ENCODE measurements at places on chromosomes 5 and 9.
A peak's percentile ranks its signal among the peaks of the same experiment; 100 is the strongest.

GRCh38 chr9:98444601-98445000, 189.2 kb upstream of the TBC1D2 start:
- no peak for DNase-seq

DNA sequence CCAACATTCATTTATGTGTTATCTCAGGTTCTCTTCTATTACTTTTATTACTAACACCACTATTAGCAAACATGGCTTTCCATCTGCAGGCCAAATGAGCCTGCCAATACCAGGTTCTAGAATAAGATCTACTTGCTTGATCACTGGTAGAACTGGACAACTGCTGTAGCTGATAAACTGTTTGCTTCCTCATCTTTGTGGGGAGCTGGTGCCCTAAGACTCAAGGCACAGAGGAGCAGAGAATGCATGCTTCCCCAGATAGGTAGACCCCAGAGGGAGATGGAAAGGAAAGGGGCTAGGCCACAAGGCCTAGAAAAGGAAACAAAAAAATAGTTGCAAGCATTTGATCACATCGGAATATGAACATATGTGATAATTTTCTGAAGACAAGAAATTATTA, 30.7 kb upstream of the AUH start:
- DNase-seq, result no peak

DNA sequence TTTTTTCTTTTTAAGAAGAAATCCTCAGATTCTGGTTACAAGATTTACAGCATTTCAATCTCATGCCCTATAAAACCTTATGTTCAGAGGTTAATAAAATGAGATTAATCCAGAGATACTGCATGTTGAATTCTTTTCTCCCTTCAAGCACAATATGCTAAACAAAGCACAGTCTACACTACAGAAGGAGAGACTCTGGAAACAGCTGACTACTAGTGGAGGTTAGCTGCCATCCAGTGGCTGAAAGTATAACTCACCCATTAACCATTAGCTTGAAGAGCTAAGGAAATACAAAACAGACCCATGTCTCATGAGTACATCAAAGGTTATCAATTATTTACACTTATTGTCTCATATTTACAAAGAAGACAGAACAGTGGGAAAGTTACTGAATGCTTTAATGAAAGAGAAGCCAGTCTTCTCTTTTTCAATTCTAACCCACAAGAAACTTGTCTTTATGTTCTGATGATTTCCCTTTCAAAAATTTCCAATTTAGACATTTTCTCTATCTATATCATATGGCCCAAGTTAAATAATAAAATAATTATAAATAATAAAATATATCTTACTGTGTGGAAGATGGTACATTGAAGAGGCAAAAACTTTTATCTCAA, 12.7 kb upstream of the DNAH5 start:
- peak; percentile 62 for DNase-seq

DNA sequence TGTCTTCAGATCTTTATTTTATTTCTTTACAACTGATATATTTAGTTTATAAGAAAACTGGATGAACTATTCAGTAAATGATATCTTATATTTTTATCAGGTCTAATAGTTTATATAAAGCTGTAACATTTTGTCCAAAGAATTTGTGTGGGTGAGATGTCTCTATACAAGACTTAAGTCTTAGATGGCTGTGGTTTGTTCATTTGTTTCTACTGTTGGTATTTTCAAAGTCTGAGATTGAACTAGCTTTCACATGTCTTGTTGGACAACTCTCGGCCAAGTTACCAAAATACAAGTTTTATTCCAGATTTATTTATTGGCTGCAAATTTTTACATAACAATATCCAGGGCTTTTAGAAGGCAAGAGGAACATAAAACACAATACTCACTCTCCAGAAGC, 286.0 kb downstream of the NR2F1-AS1 start:
- no peak for DNase-seq

DNA sequence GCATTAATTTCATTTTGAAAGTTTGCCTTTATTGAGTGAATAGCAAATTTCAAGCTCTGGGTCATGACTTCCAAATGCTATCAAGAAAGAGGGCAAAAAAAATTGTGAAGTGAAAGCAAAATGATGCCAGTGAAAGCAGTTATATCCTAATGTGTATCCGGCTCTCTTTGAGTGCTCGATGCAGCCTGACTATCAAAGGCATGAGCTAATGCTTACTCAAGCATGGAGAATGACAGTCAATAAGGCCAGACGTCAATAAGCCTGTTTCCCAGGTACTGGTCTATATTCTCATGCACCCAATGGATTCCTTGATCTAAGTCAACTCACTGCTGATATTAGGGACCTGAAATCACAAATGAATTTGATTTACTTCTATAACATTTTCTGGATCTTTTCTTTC, 435.5 kb downstream of the CAAP1 start:
- DNase-seq, result no peak

- DNase-seq, result no peak
These were observed 54.0 kb upstream of the NTRK2 start for GRCh38 chr9:84615544-84615943.

DNA sequence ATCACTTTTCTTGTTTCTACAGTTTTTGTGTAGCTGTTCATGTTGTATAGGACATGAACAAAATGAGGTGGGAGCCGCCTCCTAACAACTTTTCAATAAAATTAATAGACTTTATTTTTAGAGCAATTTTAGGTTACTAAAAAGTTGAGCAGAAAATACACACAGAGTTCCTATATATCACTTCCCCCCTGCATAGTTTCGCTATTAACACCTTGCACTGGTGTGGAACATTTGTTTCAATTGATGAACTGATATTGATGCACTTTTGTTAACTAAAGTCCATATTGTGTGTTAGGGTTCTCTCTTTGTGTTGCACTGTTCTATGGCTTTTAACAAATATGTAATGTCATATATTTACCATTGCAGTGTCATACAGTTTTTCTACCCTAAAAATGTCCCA, 47.8 kb upstream of the KCNN2 start:
- no peak for DNase-seq

GRCh38 chr9:137227054-137227852, at the start of gene RNF224:
TSS of gene RNF224 (plus strand) at chr9:137227502. CDS start at chr9:137228336, 834 bp downstream.
- DNase-seq, result peak; percentile 83

- DNase-seq, result no peak
These were observed 286.7 kb downstream of the NFIB start for GRCh38 chr9:14027116-14027800.

- no peak for DNase-seq
These were observed 5.5 kb downstream of the NSMF start for GRCh38 chr9:137453643-137454081.

DNA sequence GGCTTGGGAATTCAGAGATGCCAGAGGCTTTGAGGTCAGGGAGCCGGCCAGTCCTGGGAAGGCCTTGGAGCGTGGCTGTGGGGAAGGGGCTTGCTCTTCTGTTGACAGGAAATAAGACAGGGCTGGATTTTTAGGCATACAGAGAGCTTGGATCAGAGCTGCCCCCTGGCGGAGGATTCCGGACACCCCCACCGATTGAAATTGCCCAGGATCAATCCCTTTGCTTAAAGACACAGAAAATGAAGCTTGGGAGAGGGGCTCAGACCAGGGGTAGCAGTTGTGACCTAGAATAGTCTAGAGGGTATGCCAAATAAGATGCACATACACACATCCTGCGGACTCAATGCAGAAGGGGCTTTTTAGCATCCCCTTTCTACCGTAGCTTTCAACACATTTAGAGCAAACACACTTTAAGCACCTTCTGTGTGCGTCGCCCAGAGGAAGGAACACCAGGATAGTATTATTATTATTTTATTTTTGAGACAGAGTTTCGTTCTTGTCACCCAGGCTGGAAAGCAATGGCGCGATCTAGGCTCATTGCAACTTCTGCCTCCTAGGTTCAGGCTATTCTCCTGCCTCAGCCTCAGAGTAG, 1.7 kb upstream of the NTMT1 start:
- peak; percentile 54 for DNase-seq

DNA sequence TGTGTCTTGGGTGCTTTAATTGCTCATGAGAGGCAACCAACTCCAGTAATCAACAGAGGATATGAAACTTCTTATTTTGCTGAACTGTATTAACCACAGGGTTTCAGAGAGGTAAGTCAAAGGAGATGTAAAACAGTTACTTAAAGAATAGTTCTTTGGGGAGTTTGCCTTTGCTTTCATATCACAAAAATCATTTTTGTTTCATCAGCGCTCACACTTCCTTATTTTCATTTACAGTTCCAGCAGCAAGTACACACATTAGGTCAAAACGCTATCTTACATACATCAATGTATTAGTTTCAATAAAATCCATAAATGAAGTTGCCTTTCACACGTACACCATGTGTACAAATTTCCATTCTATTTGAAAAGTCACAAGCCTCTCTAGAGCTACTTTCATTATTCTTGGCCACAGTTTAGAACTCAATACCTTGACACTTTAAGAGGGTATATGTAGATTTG, 50.1 kb downstream of the ST8SIA4 start:
- DNase-seq, result no peak

DNA sequence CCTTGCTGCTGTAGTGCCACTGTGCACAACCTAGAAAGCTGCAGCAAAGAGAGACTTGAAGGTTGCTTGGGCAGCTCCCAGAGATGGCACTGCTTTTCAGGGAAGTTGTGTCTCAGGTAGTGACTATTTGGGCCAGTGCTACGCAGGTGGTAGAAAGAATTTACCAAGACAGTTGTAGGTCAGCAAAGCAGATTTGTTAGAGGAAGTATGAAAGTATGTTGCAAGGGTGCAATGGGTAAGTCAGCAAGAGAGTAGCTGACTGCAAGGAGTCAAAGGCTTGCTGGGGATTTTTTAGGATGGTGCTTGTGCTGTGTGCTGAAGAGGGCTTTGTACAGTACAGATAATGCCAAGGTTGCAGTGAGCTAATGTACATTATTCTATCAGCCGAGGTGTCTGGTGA, 33.5 kb upstream of the SPARC start:
- DNase-seq, result no peak

DNA sequence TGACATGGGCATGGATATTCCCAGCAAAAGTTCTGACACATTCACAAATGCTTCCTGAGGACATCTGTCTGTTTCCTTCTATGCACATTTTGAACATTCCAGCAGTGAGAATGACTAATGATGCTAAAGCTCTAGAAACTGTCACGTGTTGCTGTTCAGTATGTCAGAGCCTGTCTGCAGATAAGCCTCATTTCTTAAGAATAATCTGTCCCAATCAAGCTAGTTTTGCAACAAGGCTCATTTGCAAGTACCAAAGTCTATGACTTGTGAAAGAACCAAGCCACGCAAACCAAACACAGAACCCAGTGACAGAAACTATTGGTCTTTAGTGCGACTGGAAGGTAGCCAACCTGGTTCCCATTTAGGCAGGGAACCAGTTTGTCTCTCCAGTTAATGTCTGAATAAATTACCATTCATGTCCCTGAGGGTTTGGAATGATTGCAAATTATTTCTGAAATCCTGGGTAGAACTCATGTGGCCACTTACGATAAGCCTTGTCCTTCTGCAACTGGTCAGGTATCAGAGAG, 178.5 kb downstream of the C9orf152 start:
- DNase-seq, result no peak

GRCh38 chr9:19768798-19769197, 20.0 kb downstream of the SLC24A2 start:
- no peak for DNase-seq

DNA sequence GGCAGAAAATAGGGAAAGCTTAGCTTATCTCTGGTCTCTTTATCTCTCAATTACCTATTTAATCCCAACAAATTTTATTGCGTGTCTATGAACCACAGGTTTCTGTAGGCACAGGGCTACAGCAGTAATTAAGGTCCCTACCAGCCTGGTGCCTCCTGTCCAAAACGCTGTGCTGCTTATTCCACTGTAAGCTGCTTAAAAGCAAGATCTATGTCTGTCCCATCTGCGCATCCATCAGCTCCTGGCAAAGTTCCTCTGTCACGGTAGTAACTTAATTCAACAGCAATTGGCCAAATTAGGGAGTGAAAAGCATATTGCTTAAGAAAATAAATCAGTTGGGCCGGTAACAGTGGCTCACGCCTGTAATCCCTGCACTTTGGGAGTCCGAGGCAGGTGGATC, 235.8 kb upstream of the VLDLR start:
- no peak for DNase-seq

GRCh38 chr5:147455822-147456450, 53.9 kb downstream of the DPYSL3 start:
- no peak for DNase-seq

GRCh38 chr9:71743217-71743705, 25.1 kb downstream of the CEMIP2 start:
- DNase-seq, result peak; percentile 50

DNA sequence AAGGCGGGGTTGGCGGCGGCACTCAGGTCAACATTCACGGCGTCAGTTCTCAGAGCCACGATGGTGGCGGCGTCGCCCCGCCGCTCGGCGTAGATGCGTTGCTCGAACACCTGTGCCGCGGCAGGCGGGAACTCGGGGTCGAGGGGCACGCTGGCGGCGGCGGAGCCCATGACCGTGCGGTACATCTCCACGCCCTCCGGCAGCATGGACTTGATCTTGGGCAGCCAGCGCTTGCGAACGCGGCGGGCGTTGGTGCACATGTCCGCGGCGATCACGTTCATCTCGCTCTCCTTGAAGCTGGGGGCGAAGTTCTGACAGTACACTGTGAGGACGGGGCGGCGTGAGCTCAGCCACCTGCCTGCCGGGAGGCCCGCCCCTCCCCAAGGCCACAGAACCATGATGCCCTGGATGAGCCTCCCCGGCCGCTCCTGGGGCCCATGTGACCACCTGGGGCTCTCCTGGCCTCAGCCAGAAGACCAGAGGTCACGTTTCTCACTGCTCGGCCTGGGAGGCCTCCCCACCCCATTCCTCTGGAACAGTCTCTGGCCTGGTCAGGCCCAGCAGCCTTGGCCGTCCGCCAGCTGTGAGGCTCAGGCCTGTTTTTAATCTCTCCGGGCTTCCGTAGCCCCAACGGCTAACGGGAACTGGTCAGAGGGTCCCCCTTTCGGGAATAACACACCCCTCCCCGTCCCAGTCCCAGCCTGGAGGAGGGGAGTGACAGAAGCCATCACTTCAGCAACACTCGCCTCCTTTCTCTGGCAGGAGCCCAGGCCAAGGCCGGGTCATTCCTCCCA, 50.7 kb upstream of the UBAC1 start:
- no peak for DNase-seq

DNA sequence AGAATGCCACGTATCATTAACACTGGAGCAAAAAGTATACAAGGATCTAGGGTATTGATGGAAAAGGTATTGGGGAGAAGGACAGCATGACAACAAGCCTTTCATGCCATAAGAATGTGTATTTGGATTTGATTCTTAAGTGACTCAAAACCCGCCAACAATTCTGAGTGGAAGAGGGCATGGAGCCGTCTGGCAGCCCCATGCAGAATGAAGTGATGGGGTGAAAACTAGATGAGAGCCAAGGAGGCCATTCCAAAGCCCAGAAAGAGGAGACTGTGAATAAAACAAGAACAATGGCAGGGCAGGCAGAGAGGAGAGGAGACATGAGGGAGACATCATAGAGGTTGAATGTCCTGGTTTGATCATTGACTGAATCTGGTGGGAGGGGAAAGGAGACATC, 272.3 kb upstream of the WWC1 start:
- DNase-seq, result no peak

- peak; percentile 32 for DNase-seq
These were observed 1.2 kb upstream of the GARIN3 start for GRCh38 chr5:157167214-157167621.

Measured in LoVo (cell line).